ENCODE measurements at places on chromosomes 5 and 9.

GRCh38 chr5:126186210-126186609 is 237.0 kb upstream of the GRAMD2B start:
- no peak for DNase-seq

DNA sequence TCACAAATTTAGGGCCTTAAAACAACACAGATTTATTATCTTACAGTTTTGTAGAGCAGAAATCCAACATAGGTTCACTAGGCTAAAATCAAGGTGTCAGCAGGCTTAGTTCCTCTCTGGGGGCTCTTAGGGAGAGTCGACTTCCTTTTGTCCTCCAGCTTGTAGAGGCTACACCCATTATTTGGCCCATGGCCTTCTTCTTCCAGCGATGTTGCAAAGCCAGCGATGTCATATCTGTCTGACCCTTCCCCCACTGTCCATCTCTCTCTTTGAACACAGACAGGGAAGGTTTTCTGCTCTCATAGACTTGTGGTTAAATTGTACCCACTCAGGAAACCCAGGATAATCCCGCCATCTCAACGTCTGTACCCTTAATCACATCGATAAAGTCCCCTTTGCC is 60.3 kb upstream of the SHB start:
- DNase-seq = no peak

DNA sequence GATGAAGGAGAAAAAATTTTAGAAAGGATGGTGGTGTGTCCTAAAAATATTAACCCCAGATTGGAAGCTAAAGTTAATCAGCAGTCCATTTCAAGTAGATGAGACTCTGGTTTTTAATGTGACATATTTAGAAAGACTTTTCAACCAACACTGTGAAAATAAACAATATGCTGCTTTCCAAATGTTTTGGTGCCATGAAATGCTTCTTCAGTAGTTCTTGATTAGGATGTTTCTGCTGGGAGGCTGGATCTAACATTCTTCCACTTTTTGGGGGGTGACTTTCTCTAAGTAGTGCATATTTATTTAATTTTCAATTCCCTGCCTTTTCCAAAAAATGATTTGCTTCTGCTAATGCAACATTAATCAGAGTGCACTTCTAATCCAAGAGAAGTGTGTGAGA is 593.3 kb upstream of the DMAC1 start:
- DNase-seq = no peak

DNA sequence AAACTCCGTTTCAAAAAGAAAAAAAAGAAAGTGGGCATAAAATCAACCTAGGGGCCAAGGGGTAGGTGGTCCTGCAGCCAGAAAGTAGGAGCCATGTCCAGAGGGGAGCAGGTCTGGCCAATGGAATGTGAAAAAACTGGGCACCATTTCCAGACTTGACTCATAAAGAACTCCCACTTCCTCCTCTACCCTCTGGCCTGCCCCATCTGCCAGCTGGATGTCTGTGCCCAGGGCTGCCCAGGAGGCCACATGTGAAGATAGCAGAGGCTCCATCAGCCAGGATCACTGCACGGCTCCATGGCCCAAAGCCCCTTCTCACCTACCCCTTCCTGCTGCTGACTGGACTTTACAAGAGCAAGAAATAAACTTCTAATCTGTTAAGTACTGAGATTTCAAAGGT is 42.1 kb upstream of the EEIG1 start:
- no peak for DNase-seq

DNA sequence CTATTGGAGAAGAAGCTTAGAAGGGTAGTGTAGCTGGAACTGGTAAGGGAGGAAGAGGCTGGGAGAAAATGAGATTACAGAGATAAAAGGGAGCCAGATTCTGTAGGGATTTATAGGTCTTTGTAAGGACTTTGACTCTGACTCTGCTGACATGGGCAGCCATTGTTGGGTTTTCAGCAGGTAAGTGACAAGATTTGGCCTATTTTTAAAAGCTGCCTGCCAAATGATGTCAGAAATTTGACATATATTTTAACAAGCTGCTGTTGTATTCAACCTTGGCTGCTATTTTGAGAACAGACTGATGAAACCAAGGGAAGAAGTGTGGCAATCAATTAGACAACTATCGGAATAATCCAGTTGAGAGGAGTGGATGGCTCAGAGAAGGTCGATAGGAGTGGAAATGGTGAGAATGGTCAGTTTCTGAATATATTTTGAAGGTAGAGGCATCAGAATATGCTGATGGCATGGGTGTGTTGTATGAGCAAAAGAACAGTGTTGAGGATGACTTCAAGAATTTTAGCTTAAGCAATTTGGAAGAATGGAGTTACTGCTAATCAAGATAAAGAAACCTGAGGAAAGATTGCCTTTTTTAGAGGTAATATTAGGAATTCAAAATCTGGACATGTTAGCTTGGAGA is 56.8 kb downstream of the KCTD16 start:
- DNase-seq = no peak

DNA sequence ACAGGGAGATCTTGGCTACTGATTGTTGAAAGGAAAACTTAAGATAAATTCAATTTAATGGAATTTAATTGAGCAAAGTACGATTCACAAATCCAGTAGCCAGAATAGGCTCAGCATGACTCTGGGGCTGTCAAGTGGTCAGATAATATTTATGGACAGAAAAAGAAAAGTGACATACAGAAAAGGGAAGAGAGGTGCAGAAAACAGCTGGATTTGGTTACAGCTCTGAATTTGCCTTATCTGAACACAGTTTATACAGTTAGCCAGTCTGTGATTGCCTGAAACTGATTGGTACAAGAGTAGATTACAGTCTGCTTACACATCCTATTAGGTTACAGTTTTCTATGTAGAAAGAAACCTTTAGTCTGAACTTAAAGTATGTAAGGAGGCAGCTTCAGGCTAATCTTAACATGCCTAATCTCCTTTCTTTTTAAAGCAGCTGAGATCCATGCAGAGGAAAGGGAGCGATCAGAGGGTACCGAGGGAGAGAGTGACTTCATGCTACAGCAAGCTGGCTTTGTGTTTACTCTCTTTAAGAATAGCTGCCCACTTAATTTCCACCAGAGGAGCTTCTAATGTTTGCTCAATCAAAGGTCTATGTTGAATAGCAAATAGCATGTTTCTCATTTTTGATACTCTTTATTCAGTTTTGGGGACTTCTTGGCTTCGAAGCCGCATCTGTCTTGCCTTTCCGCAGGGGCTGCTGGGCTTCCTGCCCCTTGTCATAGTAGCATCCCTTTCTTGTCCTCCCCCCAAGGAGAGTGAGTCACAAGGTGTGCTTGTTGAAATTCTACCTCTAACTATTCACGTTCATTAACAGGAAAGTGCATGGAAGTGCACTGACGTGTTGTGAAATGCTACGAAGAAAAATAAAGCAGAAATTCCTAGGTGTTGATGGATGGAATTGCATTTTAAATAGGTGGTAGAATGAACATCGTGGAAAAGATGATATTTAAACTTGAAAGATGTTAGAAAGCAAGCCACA is 761.2 kb downstream of the TAF11L14 start:
- DNase-seq = no peak

DNA sequence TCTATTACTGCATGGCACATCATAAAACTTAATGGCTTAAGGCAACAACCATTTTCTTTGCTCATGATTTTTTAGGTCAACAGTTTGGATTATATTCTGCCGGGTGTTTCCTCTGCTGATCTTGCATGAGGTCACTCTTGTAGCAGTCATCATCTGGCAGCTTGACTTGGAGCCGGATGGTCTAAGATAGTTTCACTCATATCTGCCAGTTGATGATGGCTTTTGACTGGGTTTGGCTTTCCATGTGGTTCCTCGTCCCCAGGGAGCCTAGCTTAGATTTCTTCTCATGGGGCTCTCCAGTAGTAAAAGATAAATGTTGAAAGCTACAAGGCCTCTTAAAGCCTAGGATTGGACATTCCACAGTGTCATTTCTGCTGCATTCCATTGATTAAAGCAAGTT is 27.4 kb downstream of the LNPEP start:
- DNase-seq = no peak

GRCh38 chr9:27108981-27109541 is at the start of gene TEK:
Gene TEK (plus strand): TSS chr9:27109225. CDS start chr9:27109591, 366 bp downstream.
- no peak for DNase-seq

GRCh38 chr5:110751902-110752762 is 13.3 kb downstream of the SLC25A46 start:
- DNase-seq = no peak

DNA sequence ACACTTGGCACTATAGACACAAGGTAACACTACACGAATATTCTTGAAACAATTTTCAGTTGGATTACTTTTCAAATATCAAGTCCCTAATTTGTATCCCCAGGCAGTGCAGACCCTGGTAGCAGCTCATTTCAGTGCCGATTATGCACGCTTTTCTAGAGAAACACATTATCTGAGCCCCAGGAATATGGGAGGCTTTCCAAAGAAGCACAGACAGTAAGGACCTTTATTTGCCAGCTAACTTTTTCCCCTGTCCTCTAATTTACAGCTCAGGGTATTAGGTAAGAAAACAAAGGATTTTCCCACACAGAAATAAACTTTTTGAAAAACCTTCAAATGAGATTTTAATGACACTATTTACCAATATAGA is 852.3 kb upstream of the DMAC1 start:
- DNase-seq = no peak

- no peak for DNase-seq
Measured at GRCh38 chr9:72006501-72006900, 53.9 kb downstream of the C9orf57 start.

- DNase-seq = no peak
Measured at GRCh38 chr9:76701441-76702039, 62.7 kb upstream of the PCA3 start.

- no peak for DNase-seq
Measured at GRCh38 chr9:133799716-133800115, 61.6 kb upstream of the SARDH start.

- no peak for DNase-seq
Measured at GRCh38 chr5:180153099-180153498, 55.9 kb downstream of the RASGEF1C start.

DNA sequence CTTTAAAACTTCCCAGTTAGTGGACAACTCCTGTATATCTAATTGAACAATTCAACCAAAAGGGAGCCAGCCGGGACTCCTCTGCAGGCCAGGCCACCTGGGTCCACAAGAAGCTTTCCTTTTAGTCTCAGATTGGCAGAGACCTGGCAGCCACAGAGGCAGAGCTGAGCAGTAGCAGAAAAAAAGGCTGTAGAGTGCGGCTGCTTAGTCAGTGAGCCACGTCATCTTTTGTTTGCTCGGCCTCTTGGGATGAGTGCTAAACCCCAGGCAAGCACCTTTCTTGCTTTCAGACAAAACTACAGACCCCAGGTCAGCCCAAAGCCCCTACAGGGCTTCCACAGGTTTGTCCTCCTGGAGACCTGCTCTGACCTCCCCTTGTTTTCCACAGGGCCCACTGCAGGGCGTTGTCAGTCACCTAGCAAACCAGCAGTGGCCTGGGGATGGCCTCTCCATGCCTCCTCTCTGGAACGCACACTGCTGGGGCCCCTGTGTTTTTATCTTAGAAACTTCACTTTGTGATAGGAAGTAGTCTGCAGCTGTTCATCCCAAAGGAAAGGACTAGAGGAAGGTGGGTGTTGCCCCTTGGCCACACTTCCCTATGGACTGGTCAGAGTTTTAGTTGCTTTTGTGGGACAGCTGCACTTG is 49.9 kb downstream of the SHB start:
- no peak for DNase-seq

DNA sequence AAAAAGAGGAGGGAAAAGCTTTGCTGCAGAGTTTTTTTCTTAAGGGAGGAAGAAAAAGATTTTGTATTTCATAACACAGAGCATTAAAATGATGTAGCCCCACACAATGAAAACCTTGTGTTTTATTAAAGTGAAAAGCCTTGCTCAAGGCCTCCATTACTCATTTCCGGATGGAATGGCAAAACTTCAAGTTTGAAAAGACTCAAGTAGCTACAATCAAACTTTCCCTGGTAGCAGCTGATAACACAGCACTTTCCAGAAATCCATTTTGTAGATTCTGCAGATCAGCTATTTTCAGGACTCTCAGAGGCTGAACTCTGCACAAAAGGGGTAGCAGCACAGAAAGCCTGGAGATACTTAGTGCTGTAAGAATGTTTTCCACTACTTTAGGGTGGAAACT is 374.8 kb downstream of the NFIB start:
- DNase-seq = no peak
